ENCODE measurements at places on chromosomes 5 and 9.

GRCh38 chr5:92283521-92283920 is 900.4 kb upstream of the ARRDC3 start:
- H3K4me1 ChIP-seq: no peaks in the 10 kb centered on the region
- no peak overlapping the region for H3K4me3 ChIP-seq
- H3K27ac ChIP-seq: no peak overlapping the region

- H3K27ac ChIP-seq: no peak overlapping the region
- no peak for DNase-seq
These were observed 102.5 kb downstream of the PPARGC1B start for GRCh38 chr5:149832636-149833035.

DNA sequence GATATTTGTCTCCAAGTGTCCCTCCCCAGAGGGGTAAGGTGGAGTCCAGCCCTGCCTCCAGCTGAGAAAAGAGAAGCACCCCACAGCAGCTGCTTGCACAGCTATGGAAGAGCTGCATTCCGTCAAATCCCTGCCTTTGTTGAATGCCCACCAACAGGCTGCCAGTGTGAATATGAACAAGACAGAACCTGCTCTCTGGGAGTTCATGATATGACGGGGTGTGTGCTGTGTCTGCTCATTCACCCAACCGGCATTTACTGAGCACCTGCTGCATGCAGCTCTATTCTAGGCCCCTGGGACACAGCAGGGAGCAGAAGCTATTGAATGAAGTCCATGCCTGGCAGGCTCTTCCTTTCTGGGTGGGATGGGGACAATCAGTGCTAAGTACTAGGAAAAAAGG is 238.8 kb downstream of the GADD45G start:
- H3K4me3 ChIP-seq: no peak overlapping the region
- no peak for DNase-seq
- no peaks in the 10 kb centered on the region for H3K4me1 ChIP-seq
- no peaks in the 10 kb centered on the region for H3K27me3 ChIP-seq

DNA sequence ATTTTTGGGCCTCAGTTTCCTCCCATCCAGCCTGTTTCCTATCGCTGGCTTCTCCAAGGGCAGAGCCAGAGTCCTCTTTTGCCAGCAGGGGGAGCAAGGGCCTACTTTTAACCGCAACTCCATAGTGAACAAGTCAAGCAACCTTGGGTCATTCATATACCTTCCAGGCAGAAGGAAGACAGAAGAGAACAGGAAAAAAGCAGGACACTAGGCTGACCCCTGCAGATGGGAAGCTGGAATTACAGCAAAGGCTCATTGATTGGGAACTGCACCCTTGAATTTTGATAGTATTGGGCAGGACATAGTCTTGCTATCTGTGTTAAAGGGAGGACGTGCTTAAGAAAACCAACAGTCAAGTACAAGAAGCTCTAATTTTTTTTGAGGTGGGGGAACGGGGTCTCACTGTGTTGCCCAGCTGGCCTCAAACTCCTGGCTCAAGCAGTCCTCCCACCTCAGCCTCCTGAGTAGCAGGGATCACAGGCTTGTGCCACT is 30.1 kb downstream of the QRFP start:
- H3K27me3 ChIP-seq: no peaks in the 10 kb centered on the region
- H3K4me3 ChIP-seq: no peak overlapping the region
- H3K36me3 ChIP-seq: peaks cover 34% of the 10 kb centered on the region
- H3K27ac ChIP-seq: no peak overlapping the region
- H3K4me1 ChIP-seq: peaks cover 18% of the 10 kb centered on the region

GRCh38 chr9:115042781-115043509 is 75.0 kb downstream of the TNC start:
- no peak for DNase-seq
- H3K27ac ChIP-seq: no peak overlapping the region
- H3K36me3 ChIP-seq: no peaks in the 10 kb centered on the region
- H3K4me3 ChIP-seq: no peak overlapping the region

DNA sequence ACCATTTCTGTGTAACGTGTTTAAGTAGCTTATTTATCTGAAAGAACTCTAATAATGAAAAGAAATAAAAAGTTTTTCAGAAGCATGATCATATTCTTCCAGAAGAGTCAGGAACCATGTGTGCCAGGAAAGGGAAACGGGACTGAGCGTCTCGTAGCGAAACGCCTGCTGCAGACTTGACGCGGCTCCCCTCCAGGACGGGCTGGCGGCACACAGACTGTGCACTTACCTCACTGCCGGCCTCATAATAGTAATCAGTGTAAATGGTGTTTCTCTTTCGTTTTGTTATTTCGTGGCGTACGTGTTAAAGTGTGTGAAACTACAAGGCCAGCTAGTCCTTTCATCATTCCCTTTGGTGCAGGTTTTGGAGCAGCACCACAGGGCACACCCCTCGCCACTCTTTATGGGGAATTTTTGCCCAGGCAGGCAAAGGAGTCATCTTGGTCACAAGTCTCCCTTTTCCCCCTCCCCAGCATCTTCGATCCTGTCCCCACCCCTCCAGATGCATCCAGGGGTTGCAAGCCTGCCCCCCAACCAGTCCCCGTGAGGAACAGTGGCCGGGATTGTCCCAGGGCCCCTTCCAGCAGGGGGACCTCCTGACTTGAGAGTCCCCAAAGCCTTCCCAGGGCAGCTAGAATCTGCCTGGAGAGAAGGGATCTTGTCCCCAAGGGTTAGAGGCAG is 233.1 kb downstream of the FANCC start:
- no peak overlapping the region for H3K27ac ChIP-seq
- H3K4me1 ChIP-seq: no peaks in the 10 kb centered on the region
- H3K4me3 ChIP-seq: no peak overlapping the region

DNA sequence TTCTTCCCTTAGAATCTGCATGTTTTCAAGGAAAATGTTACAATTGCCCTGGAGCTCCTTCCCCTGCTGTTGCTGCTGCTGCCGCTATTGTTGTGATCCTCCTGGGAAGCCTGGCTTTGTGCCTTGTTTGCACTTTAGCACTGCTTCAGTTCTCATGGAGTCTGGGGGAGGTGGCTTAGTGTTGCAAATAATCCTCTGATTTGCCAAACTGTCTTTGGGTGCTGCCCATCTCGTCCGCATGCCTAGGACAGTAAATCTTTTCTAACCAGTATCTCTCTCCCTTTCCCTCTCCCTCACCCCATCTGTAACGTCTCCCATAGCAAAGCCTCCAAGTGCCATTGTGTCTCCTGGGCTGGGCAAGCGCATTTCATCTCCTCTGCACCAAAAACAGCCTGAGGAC is 30.3 kb downstream of the FAM240B start:
- no peak overlapping the region for H3K27ac ChIP-seq
- DNase-seq: no peak
- H3K4me1 ChIP-seq: no peaks in the 10 kb centered on the region
- peaks cover 3% of the 10 kb centered on the region for H3K27me3 ChIP-seq

GRCh38 chr5:109838157-109838556 is 148.4 kb downstream of the MAN2A1 start:
- H3K4me1 ChIP-seq: no peaks in the 10 kb centered on the region
- peaks cover 62% of the 10 kb centered on the region for H3K36me3 ChIP-seq
- no peak for DNase-seq
- H3K4me3 ChIP-seq: no peak overlapping the region
- no peak overlapping the region for H3K27ac ChIP-seq
- H3K27me3 ChIP-seq: no peaks in the 10 kb centered on the region

DNA sequence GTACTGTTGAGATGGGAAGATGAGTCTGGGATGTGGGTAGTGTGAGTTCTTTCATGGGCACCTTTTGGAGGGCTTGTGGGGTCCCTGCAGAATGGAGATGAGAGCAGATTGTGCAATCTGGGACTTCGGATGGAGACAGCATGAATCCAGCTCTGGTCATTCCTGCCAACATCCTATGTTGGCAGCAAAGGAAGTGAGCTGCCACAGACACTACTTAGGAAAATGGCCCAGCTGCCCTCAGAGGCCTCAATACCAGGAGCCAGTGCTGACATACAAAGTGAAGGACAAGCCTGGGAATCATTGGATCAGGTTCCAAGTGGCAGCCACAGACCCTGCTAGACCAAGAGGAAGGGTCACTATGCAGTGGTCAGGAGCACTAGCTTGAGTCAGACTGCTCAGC is 402.8 kb downstream of the CDK5RAP2 start:
- DNase-seq: no peak
- no peaks in the 10 kb centered on the region for H3K36me3 ChIP-seq
- H3K4me3 ChIP-seq: no peak overlapping the region

GRCh38 chr9:74527718-74528117 is 30.6 kb downstream of the RORB start:
- no peak for DNase-seq
- H3K4me3 ChIP-seq: no peak overlapping the region
- no peaks in the 10 kb centered on the region for H3K4me1 ChIP-seq
- no peaks in the 10 kb centered on the region for H3K36me3 ChIP-seq
- peaks cover 8% of the 10 kb centered on the region for H3K27me3 ChIP-seq
- H3K27ac ChIP-seq: no peak overlapping the region

DNA sequence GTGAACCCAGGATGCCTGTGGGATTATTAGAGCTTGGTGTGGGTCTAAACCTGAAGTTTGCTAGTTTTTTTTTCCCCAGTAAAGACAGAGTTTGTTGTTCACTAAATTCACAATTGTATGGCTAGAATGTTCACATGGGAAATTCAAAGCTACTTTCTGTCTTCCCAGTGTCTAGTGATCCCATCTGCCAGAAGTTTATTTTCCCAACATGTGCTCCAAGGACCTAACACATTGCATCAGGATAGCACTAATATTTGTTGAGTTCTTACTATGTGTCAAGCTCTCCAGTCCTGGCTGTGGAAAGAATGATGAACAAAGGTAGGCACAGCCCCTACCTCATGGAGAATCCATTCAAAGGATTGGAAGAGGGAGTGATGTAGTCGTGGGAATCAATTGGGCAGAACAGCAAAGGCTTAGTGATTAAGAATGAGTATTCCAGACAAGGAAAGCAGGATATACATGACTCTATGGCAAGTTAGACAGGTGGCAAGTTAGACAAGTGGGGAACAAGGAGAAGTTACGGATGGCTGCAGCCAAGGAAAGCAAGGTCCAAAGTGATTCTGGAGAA is 521.5 kb upstream of the WWC1 start:
- H3K36me3 ChIP-seq: no peaks in the 10 kb centered on the region
- no peak overlapping the region for H3K4me3 ChIP-seq
- no peak overlapping the region for H3K27ac ChIP-seq
- no peaks in the 10 kb centered on the region for H3K27me3 ChIP-seq

DNA sequence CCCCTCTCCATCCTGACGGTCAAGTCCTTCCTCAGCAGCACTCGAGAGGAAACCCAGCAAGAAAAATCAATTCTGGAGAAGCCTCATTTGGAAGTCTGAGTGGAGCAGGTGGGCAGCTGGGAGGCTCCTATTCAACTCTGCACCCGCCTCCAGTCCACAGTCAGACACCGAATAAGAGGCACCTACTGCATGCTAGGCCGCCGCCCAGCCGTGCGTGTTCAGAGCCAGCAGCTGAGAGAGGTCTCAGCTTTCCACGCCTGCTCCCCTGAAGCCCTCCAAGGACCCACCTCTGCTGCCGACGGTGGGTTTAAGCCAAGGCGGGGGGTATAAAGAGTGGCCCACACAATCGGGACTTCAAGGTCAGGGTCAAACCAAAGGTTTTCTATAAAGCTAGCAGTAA is 41.9 kb downstream of the VAV2 start:
- DNase-seq: no peak
- H3K27me3 ChIP-seq: no peaks in the 10 kb centered on the region
- no peak overlapping the region for H3K4me3 ChIP-seq
- peaks cover 13% of the 10 kb centered on the region for H3K36me3 ChIP-seq
- H3K27ac ChIP-seq: no peak overlapping the region
- H3K4me1 ChIP-seq: peaks cover 75% of the 10 kb centered on the region

DNA sequence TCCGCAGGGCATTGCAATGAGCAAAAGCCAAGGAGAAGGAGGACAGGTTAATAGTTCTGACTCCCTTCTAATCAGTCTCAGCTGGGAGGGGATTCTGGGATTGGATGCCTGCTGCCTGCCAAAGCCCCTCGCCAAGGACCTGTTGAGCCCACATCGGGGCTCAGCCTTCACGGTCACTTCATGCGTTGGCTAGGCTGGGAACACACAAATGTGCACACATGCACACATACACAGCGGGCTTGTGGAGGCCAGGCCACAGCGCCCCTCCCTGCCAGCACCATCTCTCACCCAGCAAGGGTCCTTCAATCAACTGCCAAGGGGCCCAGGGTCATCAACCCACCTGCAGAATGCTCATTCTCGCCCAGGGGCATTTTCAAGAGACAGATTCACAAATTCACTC is 113.9 kb downstream of the C5orf15 start:
- no peak overlapping the region for H3K27ac ChIP-seq
- H3K4me3 ChIP-seq: no peak overlapping the region
- peaks cover 3% of the 10 kb centered on the region for H3K4me1 ChIP-seq
- H3K27me3 ChIP-seq: peaks cover 6% of the 10 kb centered on the region
- DNase-seq: no peak

DNA sequence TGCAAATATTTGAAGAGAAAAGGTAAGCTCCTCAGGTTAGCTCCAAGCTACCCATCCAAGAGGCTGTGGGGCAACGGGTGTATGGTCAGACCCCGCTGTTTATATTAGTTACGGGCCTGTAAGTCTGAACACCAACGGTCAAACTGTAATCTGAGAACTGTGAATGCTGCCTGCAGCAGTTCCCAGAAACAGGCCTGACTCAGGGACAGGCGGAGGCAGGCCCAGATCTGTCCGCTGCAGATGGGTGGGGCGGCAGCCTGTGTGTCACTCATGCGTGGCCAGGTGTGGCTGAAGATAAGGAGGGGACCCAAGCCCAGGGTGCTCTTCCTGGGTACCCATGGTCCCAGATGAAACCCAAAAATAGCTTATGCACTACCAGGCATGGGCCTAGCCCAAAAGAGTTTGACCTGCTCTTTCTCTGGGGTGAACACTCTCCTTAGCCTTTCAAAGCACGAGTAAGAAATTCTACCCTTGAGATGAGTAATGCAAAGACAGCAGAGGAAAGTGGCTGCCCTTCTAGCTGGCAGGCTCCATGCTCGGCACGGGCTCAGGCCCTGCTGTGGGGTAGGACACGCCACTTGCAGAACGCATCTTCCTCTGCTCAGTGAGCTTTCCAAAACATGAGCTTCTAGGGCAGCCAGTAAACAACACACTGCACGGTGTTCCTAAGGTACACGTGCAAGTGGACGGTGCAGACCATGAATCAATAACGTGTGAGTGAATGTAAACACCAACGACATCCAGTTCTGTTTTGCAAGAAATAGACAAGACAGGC is 9.1 kb downstream of the UBAC1 start:
- no peak overlapping the region for H3K4me3 ChIP-seq
- no peak overlapping the region for H3K27ac ChIP-seq
- H3K4me1 ChIP-seq: peaks cover 3% of the 10 kb centered on the region
- no peaks in the 10 kb centered on the region for H3K27me3 ChIP-seq
- H3K36me3 ChIP-seq: peaks cover 54% of the 10 kb centered on the region
- DNase-seq: no peak

DNA sequence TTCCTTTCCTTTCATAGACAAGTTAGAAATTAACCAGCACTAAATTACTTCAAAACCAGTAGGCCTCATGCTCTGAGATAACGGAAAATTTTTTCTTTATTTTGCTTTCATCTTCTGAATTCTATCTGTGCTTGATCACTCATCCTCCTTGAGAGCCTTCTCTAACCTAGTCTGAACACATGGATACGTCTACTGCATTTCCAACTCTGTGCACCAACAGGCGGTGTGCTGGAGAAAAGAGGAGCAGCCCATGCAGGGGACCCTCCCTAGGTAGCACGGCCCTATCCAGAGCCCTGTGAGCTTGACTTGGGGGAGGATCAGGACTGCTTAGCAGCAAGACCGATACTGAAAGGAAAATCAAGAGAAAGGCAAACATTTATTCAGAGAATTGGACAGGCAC is 149.8 kb downstream of the AUH start:
- H3K4me3 ChIP-seq: no peak overlapping the region
- DNase-seq: no peak
- no peaks in the 10 kb centered on the region for H3K27me3 ChIP-seq
- H3K4me1 ChIP-seq: peaks cover 32% of the 10 kb centered on the region
- no peak overlapping the region for H3K27ac ChIP-seq
- H3K36me3 ChIP-seq: no peaks in the 10 kb centered on the region
